ENCODE measurements at places on chromosomes 6 and 20.

DNA sequence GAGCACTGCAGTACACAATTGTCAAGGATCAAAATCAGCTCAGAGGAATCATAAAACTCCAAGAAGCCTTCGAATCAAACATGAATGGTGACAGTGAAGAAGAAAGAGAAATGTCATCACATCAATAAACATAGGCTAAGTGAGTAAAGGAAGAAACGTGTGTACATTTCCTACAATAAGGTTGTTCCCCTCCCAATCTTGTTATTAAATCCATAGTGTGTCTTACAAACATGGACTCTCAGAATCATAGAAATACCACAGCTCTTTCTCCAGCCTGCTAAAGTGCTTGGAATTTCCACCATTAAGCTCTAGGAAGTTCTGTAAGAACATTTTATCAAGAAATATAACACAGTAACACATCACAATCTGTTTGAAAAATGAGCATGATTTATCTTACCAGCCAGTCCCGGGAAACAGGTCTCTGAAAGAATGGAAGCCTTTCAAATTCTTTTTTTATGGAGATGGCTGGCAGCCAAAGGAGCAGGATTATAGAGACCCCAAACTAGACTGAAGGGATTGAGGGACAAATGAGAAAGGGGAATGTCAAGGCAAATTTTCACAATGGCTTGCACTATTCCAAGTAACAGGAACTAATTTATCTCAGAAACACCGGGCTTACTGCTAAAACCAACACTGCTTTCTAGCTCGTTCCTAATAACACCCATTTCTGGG lies 4.5 kb upstream of the TNFAIP3 start:
- DNase-seq = peak; percentile 20

DNA sequence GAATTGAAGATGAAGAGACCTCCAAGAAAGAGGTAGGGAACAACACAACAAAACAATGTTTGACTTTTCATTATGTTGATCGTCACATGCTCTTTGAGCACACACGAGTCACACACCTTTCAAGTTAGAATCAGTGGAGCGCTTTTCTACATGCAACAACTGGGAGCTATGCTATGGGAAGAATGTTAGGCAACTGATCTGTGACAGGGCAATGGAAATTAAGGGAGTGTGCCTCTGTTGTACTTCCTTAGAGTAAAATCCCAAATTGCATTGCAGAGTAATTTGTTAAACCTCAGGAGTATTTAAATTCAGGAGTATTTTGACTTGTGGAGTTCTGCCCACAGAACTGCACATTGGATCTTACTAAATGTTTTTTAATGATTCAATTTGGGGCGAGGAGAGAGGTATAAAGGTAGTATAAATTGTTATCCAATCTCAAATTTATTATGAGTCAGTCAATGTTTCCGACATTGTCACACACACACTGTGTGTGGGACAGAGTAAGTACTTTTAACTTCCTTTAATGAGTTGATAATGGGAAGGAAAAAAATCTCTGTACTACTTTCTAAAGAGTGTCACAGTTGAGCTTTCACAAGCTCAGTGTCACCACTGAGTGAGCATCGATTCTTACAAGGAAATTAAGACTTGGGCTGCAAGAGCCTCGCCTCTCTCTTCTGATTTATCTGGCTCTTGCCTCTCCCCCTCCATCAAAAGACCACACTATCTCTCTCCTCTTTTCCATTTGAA lies 10.7 kb downstream of the GNAS start:
- no peak for DNase-seq

DNA sequence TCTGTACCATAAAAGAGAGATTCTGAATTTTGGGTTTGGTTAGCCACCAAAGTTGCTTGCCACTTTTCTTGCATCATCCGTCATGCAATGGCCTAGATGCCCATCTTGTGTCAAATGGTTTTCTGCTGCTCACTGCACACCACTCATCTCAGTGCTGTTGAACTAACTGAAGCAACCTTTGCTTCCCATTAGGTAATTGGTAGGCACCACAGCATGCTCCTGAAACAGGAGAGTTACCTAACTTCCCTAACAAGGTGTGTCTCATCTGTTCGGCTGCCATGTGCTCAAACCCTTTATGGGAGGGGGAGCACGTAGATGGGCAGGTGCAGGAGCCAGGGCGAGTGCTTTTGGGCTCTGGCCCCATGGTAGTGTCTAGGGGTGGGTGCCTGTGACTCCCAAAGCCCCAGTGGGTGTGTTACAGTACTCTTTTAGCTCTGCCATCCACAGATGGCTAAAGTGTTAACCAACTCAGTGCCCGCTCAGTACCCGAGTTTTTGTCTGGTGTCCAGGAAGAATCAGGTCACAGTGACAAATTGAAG lies 147.4 kb upstream of the SPACA1 start:
- DNase-seq = no peak

- DNase-seq = no peak
Measured at GRCh38 chr6:134938896-134939295, 11.0 kb downstream of the ALDH8A1 start.

GRCh38 chr20:23924751-23925150 lies 45.2 kb upstream of the CST5 start:
- DNase-seq = no peak

All from NCI-H1048 (cell line).